ENCODE measurements at places on chromosomes 16 and 17. TPM values are rescaled to one million over a fixed set of nuclear protein-coding genes. Genes with fewer than 3 reads are reported as not detected.

DNA sequence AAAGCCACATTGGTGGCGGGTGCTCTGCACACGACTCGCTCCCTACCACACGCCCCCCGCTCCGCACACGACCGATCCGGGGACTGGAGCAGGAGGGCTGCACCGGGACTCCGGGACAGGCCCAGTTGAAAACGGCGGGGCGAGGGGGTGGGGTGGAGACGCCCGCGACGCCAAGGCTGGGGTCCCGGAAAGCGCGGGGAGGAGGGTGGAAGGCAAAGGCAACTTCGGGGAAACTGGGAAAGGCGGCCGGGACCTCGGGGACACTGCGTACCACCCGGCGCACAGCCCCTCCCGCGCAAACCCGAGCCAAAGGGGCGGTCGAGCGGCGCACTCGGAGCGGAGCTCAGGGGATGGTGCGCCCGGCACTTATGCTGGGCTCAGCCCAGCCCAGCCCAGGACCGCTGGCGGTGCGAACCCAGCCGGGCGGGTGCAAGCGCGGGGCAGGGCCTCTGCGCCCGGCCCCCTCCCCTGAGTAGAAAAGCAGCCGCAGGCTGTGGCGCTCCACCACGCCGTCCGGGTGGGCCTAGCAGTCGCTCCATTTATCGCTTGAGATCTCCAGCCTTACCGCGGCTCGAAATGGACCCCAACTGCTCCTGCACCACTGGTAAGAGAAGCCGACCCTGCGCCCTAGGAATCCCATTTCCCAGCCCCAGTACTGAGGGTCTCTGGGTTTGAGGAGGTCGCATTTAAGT is at the start of gene MT1M:
TSS of gene MT1M (plus strand) at position 504 of the 692 bp plus-strand sequence. CDS start at position 577, 73 bp downstream.
- H3K27me3 ChIP-seq = peaks cover 22% of the 10 kb centered on the region
- no peaks in the 10 kb centered on the region for H3K36me3 ChIP-seq
- peak within 1 kb of the TSS; percentile 83 for H3K27ac ChIP-seq
- H3K4me3 ChIP-seq = peak within 1 kb of the TSS; percentile 46
- DNase-seq = peak; percentile 81
- H3K4me1 ChIP-seq = peaks cover 7% of the 10 kb centered on the region

GRCh38 chr17:72978593-72979218 is 113.8 kb downstream of the SLC39A11 start:
- no peaks in the 10 kb centered on the region for H3K27me3 ChIP-seq
- H3K27ac ChIP-seq = no peak overlapping the region
- peaks cover 14% of the 10 kb centered on the region for H3K4me1 ChIP-seq
- no peaks in the 10 kb centered on the region for H3K36me3 ChIP-seq

- no peak overlapping the region for H3K4me3 ChIP-seq
- no peaks in the 10 kb centered on the region for H3K36me3 ChIP-seq
- no peaks in the 10 kb centered on the region for H3K27me3 ChIP-seq
- DNase-seq = no peak
- H3K4me1 ChIP-seq = no peaks in the 10 kb centered on the region
- no peak overlapping the region for H3K27ac ChIP-seq
Measured at GRCh38 chr17:44627513-44628242, 28.6 kb upstream of the MEIOC start.

- no peaks in the 10 kb centered on the region for H3K36me3 ChIP-seq
Measured at GRCh38 chr16:58028541-58029070, 3.1 kb downstream of the MMP15 start.

- no peak overlapping the region for H3K4me3 ChIP-seq
- H3K36me3 ChIP-seq = no peaks in the 10 kb centered on the region
- H3K4me1 ChIP-seq = peaks cover 10% of the 10 kb centered on the region
Measured at GRCh38 chr17:83191388-83192160, 112.2 kb downstream of the METRNL start.

- H3K4me3 ChIP-seq = no peak overlapping the region
- no peaks in the 10 kb centered on the region for H3K4me1 ChIP-seq
- H3K27ac ChIP-seq = no peak overlapping the region
- H3K36me3 ChIP-seq = no peaks in the 10 kb centered on the region
Measured at GRCh38 chr17:57247913-57248312, 8.4 kb upstream of the MSI2 start.

GRCh38 chr16:49972280-49972679 is 52.7 kb upstream of the CNEP1R1 start:
- no peak overlapping the region for H3K27ac ChIP-seq
- peaks cover 6% of the 10 kb centered on the region for H3K27me3 ChIP-seq
- H3K36me3 ChIP-seq = no peaks in the 10 kb centered on the region
- no peaks in the 10 kb centered on the region for H3K4me1 ChIP-seq
- no peak overlapping the region for H3K4me3 ChIP-seq

GRCh38 chr17:75530837-75531720 is 5.6 kb downstream of the LLGL2 start:
- H3K4me1 ChIP-seq = peaks cover 27% of the 10 kb centered on the region
- DNase-seq = no peak
- H3K27ac ChIP-seq = peak overlapping the region; percentile 73
- H3K27me3 ChIP-seq = no peaks in the 10 kb centered on the region
- H3K36me3 ChIP-seq = peaks cover 6% of the 10 kb centered on the region
- H3K4me3 ChIP-seq = no peak overlapping the region

- no peak overlapping the region for H3K4me3 ChIP-seq
- no peaks in the 10 kb centered on the region for H3K4me1 ChIP-seq
- H3K27ac ChIP-seq = no peak overlapping the region
- H3K27me3 ChIP-seq = peaks cover 8% of the 10 kb centered on the region
- H3K36me3 ChIP-seq = no peaks in the 10 kb centered on the region
Measured at GRCh38 chr17:77631307-77631706, 327.2 kb upstream of the TNRC6C start.

- H3K4me1 ChIP-seq = peaks cover 9% of the 10 kb centered on the region
- DNase-seq = no peak
- H3K27me3 ChIP-seq = no peaks in the 10 kb centered on the region
- no peak overlapping the region for H3K4me3 ChIP-seq
Measured at GRCh38 chr16:57377080-57377841, 5.0 kb downstream of the CX3CL1 start.

GRCh38 chr17:29240968-29241963 is 5.4 kb upstream of the CRYBA1 start:
- no peak overlapping the region for H3K27ac ChIP-seq
- DNase-seq = no peak
- no peaks in the 10 kb centered on the region for H3K36me3 ChIP-seq
- H3K4me1 ChIP-seq = peaks cover 8% of the 10 kb centered on the region
- no peak overlapping the region for H3K4me3 ChIP-seq

DNA sequence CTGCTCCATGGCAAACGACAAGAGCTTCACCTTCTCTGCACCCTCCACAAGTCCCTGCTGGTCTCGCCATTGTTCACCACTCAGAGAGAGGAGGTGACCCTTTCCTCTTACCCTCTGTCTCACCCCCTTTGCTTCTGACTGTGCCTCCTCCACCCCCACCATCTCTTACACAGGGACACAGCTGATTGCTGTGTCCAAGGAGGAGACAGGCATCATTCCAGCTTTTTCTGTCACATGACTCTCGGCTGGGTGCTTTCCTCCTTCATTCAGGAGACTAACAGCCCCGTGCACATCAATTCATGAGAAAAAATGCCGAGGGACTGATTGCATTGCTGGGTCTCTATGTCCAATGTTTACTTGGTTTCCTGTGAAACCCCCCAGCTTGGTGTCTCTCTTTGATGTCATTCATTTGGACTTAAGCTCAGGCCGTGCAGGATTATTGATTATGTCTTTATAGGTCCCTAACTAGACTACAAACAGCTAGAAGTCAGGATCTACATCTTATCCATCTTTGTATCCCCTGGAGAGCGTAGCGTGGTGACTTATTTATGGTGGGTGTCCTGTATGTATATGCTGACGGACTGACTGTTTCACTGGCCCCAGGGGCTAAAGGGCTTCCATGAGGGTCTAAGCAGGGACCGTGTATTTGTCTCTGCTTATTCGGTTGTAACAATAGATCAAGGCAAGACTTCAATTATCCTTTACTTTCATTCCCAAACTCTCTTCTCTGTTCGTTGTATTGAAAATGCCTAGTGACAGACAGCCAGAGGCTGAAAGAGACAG is 82.2 kb upstream of the CDH13 start:
- no peak for DNase-seq
- no peak overlapping the region for H3K27ac ChIP-seq
- peaks cover 6% of the 10 kb centered on the region for H3K27me3 ChIP-seq
- H3K36me3 ChIP-seq = no peaks in the 10 kb centered on the region
- no peaks in the 10 kb centered on the region for H3K4me1 ChIP-seq
- no peak overlapping the region for H3K4me3 ChIP-seq

- H3K36me3 ChIP-seq = no peaks in the 10 kb centered on the region
- no peak overlapping the region for H3K27ac ChIP-seq
- peaks cover 4% of the 10 kb centered on the region for H3K27me3 ChIP-seq
- no peak for DNase-seq
- H3K4me3 ChIP-seq = no peak overlapping the region
- H3K4me1 ChIP-seq = no peaks in the 10 kb centered on the region
Measured at GRCh38 chr17:73539166-73539565, 105.1 kb downstream of the SDK2 start.

- H3K27ac ChIP-seq = no peak overlapping the region
- no peaks in the 10 kb centered on the region for H3K36me3 ChIP-seq
- H3K4me3 ChIP-seq = no peak overlapping the region
- peaks cover 2% of the 10 kb centered on the region for H3K4me1 ChIP-seq
- no peak for DNase-seq
Measured at GRCh38 chr16:66388350-66389139, 22.1 kb downstream of the CDH5 start.

GRCh38 chr17:56658648-56659047 is 65.1 kb downstream of the NOG start:
- no peak overlapping the region for H3K4me3 ChIP-seq
- no peaks in the 10 kb centered on the region for H3K27me3 ChIP-seq
- no peaks in the 10 kb centered on the region for H3K36me3 ChIP-seq
- no peak for DNase-seq
- no peaks in the 10 kb centered on the region for H3K4me1 ChIP-seq
- H3K27ac ChIP-seq = no peak overlapping the region

GRCh38 chr17:78124081-78124835 is 4.3 kb downstream of the TMC6 start:
- no peak overlapping the region for H3K4me3 ChIP-seq
- no peaks in the 10 kb centered on the region for H3K27me3 ChIP-seq
- H3K27ac ChIP-seq = no peak overlapping the region
- H3K4me1 ChIP-seq = peaks cover 32% of the 10 kb centered on the region
- peaks cover 61% of the 10 kb centered on the region for H3K36me3 ChIP-seq

DNA sequence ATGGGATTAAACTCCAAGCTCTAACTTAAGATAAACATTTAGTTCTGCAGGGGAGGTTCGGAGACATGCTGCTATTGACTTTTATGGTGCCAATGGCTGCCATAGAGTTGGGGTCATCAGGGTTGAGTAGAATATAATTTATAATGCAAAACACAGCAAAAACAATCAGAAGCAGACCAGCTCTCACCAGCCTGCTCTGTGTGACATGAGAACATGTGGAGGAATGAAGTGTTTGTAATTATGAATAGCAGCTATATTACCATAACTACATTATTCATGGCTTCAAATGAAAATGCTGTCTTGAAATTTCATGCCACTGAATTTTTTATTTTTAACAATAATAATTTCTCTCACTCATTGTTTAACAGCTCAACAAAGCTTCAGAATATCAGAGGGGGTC is 645.6 kb upstream of the CDH8 start:
- no peak for DNase-seq
- H3K27ac ChIP-seq = no peak overlapping the region

- no peaks in the 10 kb centered on the region for H3K4me1 ChIP-seq
- H3K27me3 ChIP-seq = no peaks in the 10 kb centered on the region
- no peaks in the 10 kb centered on the region for H3K36me3 ChIP-seq
- H3K4me3 ChIP-seq = no peak overlapping the region
- no peak overlapping the region for H3K27ac ChIP-seq
- no peak for DNase-seq
Measured at GRCh38 chr16:77408607-77409006, 26.2 kb downstream of the ADAMTS18 start.

GRCh38 chr16:3797904-3798811 is 80.8 kb upstream of the TRAP1 start:
- H3K27ac ChIP-seq = no peak overlapping the region
- no peak overlapping the region for H3K4me3 ChIP-seq
- DNase-seq = no peak
- H3K36me3 ChIP-seq = peaks cover 2% of the 10 kb centered on the region
- no peaks in the 10 kb centered on the region for H3K27me3 ChIP-seq
- H3K4me1 ChIP-seq = peaks cover 32% of the 10 kb centered on the region

- no peak overlapping the region for H3K4me3 ChIP-seq
- no peak overlapping the region for H3K27ac ChIP-seq
- no peak for DNase-seq
- peaks cover 18% of the 10 kb centered on the region for H3K4me1 ChIP-seq
- no peaks in the 10 kb centered on the region for H3K27me3 ChIP-seq
Measured at GRCh38 chr17:65583921-65584603, 22.6 kb upstream of the AXIN2 start.

DNA sequence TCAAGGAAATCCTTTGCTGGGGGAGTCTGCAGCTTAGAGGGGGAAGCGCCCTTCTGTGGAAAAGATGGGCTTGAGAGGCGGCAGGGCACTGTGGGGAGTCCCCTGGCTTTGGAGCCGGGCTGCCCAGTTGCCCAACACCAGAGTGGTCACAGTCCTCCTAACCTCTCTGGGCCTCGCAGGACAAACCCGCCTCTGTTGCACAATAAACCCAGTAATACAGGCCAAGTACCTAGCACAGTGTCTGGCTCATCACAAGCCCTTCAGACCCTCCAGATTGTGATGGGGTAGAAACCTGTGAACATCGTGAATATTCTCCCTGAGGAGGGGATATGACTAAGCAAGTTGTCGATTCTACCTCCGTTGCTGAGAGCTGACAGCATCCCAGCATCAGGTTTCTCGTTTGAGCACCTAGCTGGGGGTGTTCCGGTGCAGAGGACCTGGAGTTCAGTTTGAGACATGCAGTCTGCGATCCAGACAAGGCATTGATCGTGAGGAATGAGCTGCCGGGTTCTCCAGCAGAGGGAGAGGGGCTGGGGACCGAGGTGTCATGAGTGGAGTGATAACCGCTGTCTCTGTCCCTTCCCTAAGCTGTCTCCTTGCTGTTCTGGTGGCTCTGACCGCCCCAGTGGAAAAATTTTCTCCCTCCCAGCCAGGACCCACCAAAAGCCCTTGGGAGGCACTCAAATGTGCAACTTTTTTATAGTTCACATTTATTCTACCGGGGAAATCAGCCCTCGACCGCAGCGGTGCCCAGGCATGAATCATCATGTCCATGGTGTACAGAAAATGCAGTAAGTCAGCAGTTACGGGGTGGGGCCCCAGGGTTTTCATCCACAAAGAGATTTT is 161.9 kb downstream of the WSCD1 start:
- H3K4me3 ChIP-seq = no peak overlapping the region
- no peaks in the 10 kb centered on the region for H3K27me3 ChIP-seq
- no peaks in the 10 kb centered on the region for H3K36me3 ChIP-seq
- no peak for DNase-seq

The ABCC12 gene
- total RNA-seq = not detected

The ACOX1 gene
- 75.2 TPM for total RNA-seq

The CD300E gene
- total RNA-seq = 6.5 TPM

The RNU2-1 gene
- total RNA-seq = 7,693 TPM

The TP53TG3F gene
- not detected for total RNA-seq

The TAT gene
- total RNA-seq = not detected

The SLC16A13 gene
- total RNA-seq = 10.1 TPM

The CCL14 gene
- 110 TPM for total RNA-seq

The KRT12 gene
- not detected for total RNA-seq

The GAST gene
- not detected for total RNA-seq

The PMP22 gene
- 157 TPM for total RNA-seq

The CNTROB gene
- total RNA-seq = 62.7 TPM

The PHLPP2 gene
- total RNA-seq = 9.3 TPM

The TPSG1 gene
- total RNA-seq = 2.3 TPM

All from upper lobe of right lung (tissue), 1 donor.